ENCODE measurements at places on chromosomes 1 and 21.
A peak's percentile ranks its signal among the peaks of the same experiment; 100 is the strongest.

GRCh38 chr1:224245188-224245587 lies 62.1 kb downstream of the DEGS1 start:
- DNase-seq: no peak

GRCh38 chr1:118949315-118949714 lies 38.8 kb downstream of the TBX15 start:
- DNase-seq: no peak

DNA sequence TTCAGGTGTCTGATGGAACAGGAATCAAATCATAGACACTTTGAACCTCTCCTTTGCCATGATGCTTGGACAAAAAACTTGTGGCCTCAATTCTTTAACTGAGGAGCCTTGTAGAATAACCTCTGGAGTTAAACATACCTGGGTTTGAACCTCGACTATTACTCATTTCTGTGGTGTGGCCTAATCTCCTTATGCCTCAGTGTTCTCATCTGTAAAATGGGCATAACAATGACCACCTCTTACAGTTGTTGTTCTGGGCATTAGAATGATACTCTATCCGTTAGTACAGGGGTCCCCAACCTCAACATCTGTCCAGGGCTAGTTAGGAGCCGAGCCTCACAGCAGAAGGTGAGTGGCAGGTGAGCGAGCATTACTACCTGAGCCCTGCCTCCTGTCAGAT lies 137.2 kb downstream of the ROR1 start:
- no peak for DNase-seq

GRCh38 chr1:154869351-154870114 lies 548 bp downstream of the KCNN3 start:
- no peak for DNase-seq

DNA sequence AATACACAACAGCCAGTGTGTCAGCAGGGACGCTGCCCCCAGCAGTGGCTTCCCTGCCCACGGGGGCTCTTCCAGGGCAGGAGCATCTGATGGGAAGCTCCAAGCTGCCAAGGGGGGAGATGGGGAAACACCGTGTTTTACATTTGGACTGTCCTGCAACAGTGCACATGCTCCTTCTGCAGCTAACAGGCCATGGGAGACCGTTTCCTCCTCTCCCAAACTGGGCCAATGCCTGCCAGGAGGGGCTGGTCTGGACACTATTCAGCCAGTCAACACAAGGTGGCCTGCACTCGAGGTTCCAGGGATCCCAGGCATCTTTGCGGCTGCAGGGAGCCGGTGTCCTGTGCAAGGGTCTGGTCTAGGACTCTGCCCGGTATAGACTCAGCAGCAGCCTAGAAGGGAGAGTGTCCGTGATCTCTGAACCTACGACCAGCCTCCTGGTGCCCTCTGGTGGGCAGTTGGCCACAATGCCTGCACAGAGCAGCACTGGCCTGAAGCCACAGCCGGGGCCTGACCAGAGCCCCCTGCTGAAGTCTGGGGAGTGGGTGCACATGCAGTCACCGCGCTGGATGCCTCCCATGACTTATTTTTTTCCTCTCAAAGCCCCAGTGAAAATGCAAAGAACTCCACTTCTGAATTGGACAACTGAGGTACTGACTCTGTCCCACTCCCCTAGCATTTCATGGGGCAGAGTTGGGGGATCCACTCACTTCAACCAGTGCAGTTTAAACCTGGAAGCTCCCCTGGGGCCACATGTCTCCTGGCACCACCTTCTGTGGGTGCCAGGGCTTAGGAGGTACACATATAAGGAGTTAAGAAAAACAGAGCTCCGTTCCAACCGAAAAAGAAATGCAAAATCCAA lies 33.3 kb downstream of the RCC2 start:
- peak; percentile 26 for DNase-seq

DNA sequence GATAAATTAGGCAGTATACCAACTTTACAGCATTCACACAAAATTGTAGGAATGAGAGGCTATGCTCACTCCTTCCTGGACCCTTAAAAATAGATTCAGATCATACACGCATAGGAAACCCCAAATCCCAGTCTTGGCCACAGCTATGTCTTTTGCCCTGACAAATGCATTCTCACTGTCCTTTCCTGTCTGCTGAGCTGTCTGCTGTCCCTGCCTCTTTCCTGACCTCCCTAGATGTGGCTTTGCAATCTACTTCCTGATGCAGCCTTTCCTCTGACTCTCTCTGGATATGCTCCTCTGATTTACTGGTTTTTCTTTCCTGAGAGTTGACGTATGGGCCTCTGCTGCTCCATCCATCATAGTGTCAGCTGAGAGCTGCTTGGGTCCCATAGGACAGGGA lies 59.8 kb upstream of the SLC35F3 start:
- no peak for DNase-seq

DNA sequence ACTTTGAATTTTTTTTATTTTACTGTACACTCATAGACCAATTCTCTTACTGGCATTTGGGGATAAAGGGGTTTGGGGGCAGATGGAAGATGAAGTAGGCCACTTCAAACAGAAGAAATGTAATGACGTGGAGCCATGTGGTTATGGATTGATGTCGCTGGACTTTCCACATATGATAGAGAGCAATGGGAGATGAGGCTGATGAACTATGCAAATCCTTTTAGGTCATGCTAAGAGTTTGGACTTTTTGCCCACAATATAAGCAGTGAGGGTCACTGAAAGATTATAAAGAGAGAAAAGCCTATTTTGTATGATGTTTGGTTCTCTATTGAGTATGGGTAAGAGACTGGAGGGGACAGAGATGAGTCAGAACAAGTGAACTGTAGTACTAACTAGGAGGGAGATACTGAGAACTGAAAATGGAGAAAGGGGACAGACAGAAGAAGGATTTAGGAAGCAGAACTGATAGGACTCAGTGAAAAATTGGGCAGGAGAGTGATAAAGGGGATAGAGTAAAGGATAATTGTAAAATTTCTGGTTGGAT lies 9.2 kb downstream of the C1orf21 start:
- no peak for DNase-seq

DNA sequence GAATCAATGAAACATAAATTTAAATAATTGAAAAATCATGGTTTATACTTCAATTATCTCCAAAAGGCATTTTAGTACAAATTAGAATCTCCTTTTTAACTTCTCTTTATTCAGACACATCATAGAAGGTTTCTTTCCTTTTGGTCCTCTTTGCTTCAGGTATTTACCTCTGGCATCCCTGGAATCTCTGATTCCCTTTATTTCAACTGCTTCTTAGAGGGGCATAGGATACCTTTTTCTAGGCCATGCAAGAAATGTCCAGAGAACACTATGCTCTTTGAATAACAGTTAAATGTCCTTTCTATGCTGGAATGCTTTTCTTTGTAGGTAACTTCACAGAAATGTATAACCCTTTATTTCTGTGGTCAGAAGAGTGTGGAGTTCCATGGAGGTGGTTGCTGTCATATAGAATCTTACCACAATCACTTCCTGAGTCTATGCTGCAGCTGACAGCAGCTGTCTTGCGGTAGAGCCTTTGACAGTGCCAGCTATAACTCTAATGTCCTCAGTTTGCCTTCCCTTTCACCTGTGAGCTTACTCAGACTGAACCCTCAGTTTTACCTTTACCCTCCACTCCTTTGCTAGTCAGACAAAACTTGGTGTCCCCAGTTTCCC lies 8.6 kb downstream of the LAMC2 start:
- no peak for DNase-seq

- DNase-seq: no peak
Measured at GRCh38 chr1:240820816-240821215, 208.9 kb upstream of the GREM2 start.

GRCh38 chr1:226351709-226352108 lies 42.7 kb upstream of the LIN9 start:
- no peak for DNase-seq

GRCh38 chr1:44110916-44111315 lies 7.7 kb upstream of the KLF17 start:
- no peak for DNase-seq

- peak; percentile 8 for DNase-seq
Measured at GRCh38 chr1:52571783-52572182, 18.9 kb upstream of the TUT4 start.

GRCh38 chr1:204560590-204561150 lies 44.5 kb downstream of the MDM4 start:
- no peak for DNase-seq

- no peak for DNase-seq
Measured at GRCh38 chr1:33736496-33736895, 127.4 kb upstream of the HMGB4 start.

DNA sequence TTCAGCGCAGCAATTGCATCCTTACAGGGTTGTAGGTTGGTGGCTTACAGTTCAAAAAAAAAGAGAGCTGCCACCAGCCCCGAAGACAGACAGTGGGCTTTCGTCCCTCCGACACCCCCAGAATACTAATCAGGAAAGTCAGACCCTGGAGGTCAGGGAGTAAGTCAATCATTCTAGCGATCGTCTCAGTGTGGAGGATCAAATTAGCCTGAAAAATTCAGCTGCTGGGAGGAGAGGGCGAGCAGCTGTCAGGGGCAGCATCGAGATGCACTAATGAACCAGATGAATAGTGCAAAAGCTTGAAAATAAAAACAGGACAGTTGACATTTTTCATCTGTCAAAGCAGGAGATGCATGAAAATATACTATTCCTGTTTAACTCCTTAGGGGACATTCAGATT lies 138.4 kb downstream of the NEK7 start:
- no peak for DNase-seq

GRCh38 chr1:39204441-39205081 lies at the start of gene MACF1:
MACF1 (plus strand) TSS chr1:39204695; CDS start chr1:39205023, 328 bp downstream.
- DNase-seq: peak; percentile 37

DNA sequence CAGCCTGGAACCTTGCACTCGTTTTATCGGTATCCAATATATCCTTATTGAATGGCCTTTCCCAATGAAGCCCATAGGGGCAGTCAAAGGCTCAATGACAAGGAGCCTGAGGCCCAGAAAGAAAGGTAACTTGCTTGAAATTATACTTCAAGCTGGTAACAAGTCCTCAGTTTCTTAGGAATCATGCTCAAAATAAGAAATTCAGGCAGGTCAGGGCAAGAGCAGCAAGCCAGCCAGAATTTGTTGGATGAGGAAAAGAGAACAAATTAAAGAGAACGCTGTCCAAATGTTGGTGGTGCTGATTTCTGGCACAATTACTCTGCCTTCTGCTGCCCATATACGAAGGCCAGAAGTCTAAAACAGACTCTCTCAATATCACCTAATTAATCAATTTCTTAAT lies 77.6 kb downstream of the DDX20 start:
- no peak for DNase-seq

Data from stimulated activated CD4-positive, alpha-beta T cell treated with anti-CD3 and anti-CD28 coated beads, Interleukin-1b, Interleukin-23, amount 100 ng/mL, for 48 hours (primary cell).